Karpas-422 (cell line): ENCODE measurements at places on chromosomes 1 and 21. TPM values are rescaled to one million over a fixed set of nuclear protein-coding genes. Genes with fewer than 3 reads are reported as not detected.

DNA sequence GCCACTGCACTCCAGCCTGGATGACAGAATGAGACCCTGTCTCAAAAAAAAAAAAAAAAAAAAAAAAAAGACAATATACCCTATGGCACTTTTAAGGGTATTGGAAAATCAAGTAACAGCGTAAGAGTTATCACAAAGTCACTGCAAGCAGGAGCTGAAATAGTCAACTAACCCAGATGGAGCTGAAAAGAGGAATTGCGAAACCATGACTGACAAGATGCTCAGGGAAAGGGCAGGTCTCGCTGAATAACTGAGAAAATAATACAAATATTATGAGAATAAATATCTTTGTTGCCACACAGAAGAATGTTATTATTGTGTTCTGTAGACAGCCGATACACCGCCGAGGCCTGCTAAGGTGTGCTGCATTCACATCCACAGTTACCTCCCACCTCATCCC lies 17.8 kb downstream of the HLCS start:
- H3K27me3 ChIP-seq = no peaks in the 10 kb centered on the region
- no peak for DNase-seq
- H3K4me1 ChIP-seq = peaks cover 14% of the 10 kb centered on the region
- no peak overlapping the region for H3K27ac ChIP-seq

Gene BCAR3
- 9.9 and 12.6 TPM in 2 replicates for total RNA-seq

GRCh38 chr1:168933141-168933805 lies 173.2 kb upstream of the ATP1B1 start:
- no peak overlapping the region for H3K27ac ChIP-seq
- no peak overlapping the region for H3K4me3 ChIP-seq
- H3K4me1 ChIP-seq = no peaks in the 10 kb centered on the region
- no peak for DNase-seq
- no peaks in the 10 kb centered on the region for H3K36me3 ChIP-seq

Gene MYOC
- total RNA-seq = not detected in 2 replicates

GRCh38 chr1:7993593-7994479 lies 32.3 kb downstream of the ERRFI1 start:
- no peaks in the 10 kb centered on the region for H3K36me3 ChIP-seq
- no peak overlapping the region for H3K27ac ChIP-seq
- no peaks in the 10 kb centered on the region for H3K4me1 ChIP-seq
- DNase-seq = no peak

Gene PTPN7
- total RNA-seq = 33.4 and 39.2 TPM in 2 replicates

Gene KRTAP15-1
- not detected in 2 replicates for total RNA-seq

GRCh38 chr1:203158960-203159665 lies 16.5 kb downstream of the MYBPH start:
- H3K27ac ChIP-seq = no peak overlapping the region
- no peaks in the 10 kb centered on the region for H3K36me3 ChIP-seq
- H3K4me1 ChIP-seq = peaks cover 11% of the 10 kb centered on the region
- DNase-seq = no peak

DNA sequence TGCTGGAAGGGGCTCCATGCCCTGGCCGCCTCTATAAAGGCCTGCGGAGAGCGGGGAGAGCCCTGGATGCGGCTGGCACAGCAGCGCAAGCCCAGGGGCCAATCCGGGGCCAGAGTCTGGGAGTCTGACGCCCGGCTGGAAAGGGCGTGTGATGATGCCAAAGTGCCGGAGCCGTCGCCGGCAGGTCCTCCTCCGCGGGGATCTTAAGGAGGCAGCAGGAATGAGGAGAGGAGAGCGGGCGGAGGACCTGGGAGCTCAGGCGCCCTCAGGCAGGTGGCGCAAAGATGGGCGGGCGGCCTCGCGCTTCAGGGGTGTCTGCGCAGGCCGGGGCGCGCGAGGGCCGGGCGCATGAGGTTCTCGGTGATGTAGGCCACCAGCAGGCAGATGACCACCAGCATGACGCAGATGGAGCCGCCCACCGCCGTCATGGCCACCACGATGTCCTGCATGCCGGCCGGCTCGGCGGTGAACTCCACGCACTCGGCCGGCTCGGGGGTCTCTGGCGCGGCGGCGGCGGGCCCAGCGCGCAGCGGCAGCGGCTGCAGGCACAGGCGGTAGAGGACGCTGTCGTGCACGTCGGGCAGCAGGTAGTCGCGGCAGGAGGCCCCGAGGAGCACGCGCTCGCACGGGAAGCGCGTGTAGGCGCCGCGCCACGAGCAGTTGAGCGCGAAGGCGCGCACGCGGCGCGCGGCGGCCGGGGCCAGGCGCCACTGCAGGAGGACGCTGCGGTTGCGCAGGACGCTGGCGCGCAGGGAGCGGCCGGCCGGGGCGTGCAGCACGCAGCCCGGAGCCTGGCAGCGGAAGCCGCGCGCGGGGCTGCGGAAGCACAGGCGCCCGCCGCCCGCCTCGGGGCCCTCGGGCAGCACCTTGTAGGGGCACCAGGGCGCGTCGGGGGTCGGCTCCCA lies 653 bp downstream of the FNDC10 start:
- DNase-seq = no peak
- no peak overlapping the region for H3K27ac ChIP-seq
- peaks cover 21% of the 10 kb centered on the region for H3K4me1 ChIP-seq
- no peaks in the 10 kb centered on the region for H3K27me3 ChIP-seq
- H3K36me3 ChIP-seq = no peaks in the 10 kb centered on the region
- no peak overlapping the region for H3K4me3 ChIP-seq
